ENCODE measurements at places on chromosomes 7 and 10.

- DNase-seq, result no peak
These were observed 63.9 kb downstream of the VOPP1 start for GRCh38 chr7:55508221-55509011.

- DNase-seq, result no peak
These were observed 242.4 kb downstream of the KIAA1217 start for GRCh38 chr10:24451325-24451820.

- peak; percentile 66 for DNase-seq
These were observed at the start of gene PIK3AP1 for GRCh38 chr10:96720422-96721206. Gene PIK3AP1 (minus strand): TSS chr10:96720514. CDS start chr10:96720394, 120 bp downstream.

- DNase-seq, result no peak
These were observed 13.5 kb downstream of the CCM2 start for GRCh38 chr7:45013465-45013967.

- DNase-seq, result no peak
These were observed at the start of gene OR2A5 for GRCh38 chr7:144048648-144049047. Gene OR2A5 (plus strand): TSS chr7:144048948. CDS start chr7:144050402, 1,454 bp downstream.

- DNase-seq, result no peak
These were observed 78.0 kb upstream of the MACROH2A2 start for GRCh38 chr10:69974551-69975155.

All from CD8-positive, alpha-beta memory T cell (primary cell).